ENCODE measurements at places on chromosomes 7 and 10.

GRCh38 chr10:79335470-79336235, 11.6 kb upstream of the PPIF start:
- no peak for DNase-seq

DNA sequence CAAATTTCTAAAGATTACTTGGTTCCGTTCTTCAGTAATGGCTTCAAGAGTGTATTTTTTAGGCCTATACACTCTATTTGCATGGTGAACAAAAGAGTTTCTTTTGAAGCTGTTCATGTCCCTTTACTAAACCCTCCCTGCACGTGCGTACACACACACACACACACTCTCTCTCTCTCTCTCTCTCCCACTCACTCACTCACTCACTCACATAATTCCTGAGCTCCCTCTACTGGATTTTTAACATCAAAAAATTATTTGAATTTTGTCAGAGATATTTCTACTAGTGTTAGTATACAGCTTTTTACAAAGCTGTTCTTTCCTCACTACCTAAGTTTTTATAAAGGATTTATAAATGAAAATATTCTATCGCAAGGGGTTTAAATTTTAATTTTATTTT, 85.9 kb downstream of the UBE3C start:
- DNase-seq, result no peak

- peak; percentile 40 for DNase-seq
These were observed at the start of gene CELF2 for GRCh38 chr10:11017570-11018431. TSS of gene CELF2 (plus strand) at chr10:11017872. CDS start at chr10:11018090, 218 bp downstream.

DNA sequence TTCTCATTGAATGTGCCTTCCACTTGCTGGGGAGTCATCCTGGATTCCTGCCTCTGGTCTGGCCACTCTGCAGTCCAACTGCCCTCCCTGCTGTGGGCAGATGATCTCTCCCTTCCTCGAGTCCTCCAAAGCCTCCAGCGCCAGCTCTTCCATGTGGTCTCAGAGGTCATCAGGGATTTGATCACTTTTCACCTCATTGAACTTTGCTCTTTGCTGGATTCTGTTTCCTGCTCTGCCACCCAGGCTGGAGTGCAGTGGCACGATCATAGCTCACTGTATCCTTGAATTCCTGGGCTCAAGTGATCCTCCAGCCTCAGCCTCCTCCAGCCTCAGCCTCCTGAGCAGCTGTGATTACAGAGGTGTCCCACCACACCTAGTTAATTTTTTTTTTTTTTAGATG, 22.1 kb upstream of the TBXAS1 start:
- no peak for DNase-seq

DNA sequence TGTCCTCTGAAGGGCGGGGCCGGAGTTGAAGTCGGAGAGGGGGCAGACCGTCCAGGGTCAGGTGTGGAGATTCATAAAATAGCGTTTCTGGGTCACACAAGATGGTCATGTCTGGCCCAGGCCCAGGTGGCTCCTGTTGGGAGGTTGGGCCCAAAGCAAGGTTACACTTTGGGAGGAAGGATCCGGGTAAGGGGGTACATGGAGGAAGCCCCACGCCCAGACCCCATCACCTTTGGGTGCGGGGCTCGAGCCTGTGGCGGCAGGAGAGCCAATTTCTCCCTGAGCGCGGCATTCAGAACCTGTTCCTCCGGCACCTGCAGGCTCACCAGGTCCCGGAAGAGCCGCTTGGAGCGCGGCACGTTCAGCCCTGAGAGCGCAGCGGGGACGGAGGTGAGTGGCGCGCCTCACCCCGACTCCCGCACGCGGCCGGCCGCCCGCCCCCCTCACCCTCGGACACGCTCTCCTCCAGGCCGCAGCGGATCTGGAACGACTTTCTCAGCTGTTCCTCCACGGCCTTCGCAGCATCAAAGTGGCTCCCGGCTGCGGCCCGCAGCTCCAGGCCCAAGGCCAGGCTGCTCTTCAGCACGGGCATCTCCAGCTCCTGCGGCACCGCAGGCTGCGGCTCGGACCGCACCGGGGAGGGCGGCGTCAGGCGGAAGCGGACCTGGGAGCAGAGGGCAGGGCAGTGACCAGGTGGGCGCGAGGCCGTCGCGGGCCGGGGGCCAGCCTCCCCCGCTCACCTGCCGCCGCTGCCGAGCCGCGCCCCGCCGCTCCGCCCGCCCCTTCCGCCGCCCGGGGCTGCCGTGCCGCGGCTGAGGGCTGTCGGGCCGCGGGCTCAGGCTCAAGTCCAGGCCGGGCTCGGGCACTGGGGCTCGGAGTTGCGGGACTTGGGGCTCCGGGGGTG, 644 bp downstream of the PPP1R35 start:
- DNase-seq, result no peak

- no peak for DNase-seq
These were observed 72.3 kb downstream of the CHCHD3 start for GRCh38 chr7:133009426-133010252.

DNA sequence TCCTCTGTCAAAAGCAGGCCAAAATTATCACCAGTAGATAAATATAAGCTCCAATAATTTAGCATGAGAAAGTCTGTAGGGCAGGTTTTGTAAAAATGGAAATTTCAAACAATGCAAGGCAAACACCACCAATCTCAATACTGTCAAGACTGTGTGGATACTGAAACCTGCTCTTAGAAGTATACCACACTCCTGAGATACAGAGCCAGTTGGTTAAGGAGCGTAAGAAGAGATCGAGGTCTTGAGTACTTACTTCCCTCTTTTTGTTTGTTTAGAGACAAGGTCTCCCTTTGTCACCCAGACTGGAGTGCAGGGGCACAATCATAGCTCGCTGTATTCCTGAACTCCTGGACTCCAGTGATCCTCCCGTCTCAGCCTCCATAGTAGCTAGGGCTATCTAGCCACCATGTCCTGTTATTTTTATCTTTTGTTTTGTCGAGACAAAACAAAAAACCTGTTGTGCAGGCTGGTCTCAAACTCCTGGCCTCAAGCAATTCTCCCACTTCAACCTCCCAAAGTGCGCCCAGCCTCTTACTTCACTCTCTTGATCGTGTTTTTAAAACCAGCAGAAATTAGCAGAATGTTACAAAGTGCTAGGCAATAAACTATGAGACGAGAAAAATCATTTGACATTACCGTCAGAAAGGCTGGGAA, 205.7 kb downstream of the PARD3 start:
- DNase-seq, result no peak

GRCh38 chr10:132816718-132817117, 30.8 kb upstream of the NKX6-2 start:
- no peak for DNase-seq

DNA sequence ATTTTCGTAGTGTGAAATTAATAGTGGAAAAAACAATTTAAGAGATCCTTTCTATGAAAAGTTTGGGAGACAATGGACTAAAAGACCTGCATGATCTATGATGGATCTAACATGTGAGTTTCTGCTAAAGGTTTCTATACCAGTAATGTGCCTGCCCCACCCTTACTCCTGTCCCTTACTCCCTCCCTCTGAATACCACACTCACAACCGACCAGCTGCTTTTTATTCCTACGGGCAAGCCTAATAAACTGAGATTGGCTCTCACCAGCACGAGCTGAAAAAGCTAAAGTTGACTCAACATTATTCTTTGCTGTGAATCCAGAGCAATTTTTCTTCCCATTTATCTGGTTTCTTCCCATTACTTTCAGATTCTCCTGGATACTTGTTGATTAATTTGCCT, 17.8 kb upstream of the REEP3 start:
- no peak for DNase-seq

DNA sequence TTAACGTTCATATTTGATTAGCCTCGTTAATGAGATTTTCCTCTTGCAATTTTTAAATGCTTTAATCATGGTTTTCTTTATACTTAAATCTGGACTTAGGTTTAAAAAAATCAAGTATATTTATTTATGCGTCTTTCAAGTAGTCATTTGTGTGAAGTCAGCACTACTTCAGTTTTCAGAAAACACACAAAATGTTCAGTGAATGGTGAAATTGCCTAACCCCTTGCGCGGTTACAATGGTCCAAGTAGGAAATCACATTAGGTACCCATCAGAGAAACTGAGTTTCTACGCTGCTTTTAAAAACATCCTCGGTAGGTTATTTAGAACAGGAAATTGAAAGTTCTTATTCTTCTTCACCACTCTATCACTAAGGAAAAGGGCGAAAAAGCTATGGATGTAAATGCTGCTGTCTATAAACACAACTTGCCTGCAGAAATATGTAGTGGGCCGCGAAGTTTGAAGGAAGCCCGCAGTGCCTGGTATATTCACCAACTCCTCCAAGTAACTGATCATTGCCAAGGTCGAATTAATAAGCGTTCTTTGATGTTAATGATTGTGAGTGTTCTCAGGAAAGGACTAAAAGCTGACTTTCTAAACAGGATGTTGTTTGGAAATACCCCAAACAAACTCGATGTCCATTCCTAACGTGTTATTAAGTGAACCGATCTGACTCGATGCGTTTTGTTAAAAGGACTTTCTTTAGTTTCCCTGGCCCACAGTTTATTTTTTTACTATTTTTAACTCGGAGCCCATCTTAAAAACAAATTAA, 1.0 kb downstream of the SYPL1 start:
- DNase-seq, result no peak

DNA sequence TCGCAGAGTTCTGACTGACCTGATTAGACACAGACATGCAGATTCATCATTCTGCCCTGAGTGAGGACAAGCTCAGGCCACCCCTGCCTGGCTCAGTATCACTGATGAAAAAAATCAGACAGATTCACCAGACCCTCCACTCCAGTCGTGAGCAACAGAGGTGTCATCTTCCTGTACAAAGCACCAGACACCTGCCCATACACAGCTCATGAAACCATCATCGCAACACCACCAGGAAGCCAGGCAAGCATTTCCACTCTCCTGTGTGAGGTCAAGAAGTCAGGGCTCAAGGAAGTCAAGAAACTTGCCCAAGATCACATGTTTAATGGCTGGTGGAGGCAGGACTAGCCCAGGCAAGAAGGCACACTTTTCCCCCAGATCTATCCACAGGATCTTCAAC, 163.0 kb downstream of the CALN1 start:
- no peak for DNase-seq

DNA sequence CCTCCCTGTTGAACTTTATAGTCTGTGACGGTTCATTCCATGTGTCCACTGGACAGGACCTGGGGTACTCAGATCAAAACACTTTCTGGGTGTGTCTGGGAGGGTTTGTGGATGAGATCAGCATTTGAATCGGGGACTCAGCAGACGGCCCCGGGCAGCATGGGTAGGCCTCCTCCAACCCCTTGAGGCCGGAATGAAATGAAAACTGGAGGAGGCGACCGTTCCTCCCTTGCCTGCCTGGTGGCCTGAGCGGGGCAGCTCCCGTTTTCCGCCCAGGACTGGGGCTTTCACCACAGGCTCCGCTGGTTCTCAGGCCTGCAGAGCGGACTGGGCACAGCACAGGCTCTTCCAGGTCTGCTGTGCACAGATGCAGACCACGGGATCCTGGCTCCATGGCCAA, 247.7 kb downstream of the MAD1L1 start:
- DNase-seq, result no peak

DNA sequence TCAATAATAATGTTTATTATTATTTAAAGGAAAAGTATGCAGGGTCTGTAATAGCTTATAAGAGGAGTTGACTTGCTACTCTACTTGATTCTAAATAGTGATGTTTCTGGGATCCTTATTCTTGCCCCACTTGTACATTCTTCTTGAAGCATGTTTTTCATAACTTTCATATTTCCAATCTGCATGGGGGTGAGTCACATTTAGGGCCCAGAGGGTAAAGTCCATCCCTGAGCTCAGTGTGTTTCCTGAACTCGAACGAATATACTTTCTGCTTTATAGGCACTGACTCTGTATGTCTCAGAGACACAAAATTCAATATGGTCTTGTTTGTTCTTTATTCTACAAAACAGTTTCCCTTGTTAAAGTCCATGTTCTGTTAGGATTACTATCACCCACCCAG, 61.0 kb upstream of the SMIM30 start:
- DNase-seq, result no peak

- no peak for DNase-seq
These were observed 176.4 kb downstream of the PPP1R3A start for GRCh38 chr7:113742377-113742776.

DNA sequence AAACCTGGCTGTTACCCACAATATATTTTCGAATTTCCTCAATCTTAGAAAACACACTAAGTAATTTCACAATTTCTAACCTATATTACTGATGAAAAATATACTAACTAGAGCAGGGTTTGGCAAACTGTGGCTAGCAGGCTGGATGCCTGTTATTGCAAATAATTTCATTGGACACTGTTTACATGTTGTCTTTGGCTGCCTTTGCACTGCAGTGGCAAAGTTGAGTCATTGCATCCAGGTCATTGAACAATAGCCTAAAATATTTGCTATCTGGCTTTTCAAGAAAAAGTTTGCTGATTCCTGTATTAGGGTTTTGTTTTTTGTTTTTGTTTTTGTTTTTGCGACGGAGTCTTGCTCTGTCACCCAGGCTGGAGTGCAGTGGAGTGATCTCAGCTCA, 47.2 kb downstream of the KIF11 start:
- no peak for DNase-seq

DNA sequence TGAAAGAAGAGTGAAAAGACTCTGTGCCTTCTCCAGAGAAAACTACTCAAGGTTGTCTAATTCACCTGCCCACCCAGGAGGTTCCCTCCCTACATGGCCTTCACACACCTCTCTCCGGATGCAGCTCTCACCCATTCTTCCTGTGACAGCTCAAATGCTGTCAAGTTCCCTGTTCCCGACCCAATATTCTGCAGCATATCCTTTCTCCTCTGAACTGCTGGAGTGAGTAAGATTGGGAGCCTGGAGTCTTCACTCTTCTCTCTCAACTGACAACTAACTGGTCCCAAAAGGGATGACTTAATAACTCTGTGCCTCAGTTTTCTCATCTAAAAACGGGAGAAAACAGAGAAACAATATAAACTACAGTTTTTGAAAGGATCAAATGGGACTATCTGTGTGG, 5.1 kb downstream of the TMEM26 start:
- DNase-seq, result no peak

GRCh38 chr10:133464582-133465031, 10.9 kb downstream of the SCART1 start:
- no peak for DNase-seq

DNA sequence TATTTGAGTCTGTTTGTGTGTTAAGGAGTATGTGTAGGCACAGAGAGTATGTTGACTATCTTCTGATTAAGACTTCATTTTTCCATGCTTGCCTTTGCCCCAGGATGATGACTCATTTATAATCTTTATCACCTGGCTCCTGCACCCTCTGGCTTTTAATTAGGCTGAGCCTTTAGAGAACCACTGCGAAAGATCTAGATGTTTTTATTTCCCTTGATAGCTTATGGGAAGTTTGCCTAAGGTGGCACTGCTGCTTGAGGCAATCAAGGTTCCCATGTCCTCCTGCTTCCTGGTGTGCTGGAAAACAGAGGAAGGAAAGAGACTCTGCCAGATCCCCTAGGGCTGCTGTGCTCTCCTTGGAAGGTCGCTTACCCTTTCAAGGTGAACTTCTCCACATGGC, 114.6 kb downstream of the ARL4A start:
- no peak for DNase-seq

DNA sequence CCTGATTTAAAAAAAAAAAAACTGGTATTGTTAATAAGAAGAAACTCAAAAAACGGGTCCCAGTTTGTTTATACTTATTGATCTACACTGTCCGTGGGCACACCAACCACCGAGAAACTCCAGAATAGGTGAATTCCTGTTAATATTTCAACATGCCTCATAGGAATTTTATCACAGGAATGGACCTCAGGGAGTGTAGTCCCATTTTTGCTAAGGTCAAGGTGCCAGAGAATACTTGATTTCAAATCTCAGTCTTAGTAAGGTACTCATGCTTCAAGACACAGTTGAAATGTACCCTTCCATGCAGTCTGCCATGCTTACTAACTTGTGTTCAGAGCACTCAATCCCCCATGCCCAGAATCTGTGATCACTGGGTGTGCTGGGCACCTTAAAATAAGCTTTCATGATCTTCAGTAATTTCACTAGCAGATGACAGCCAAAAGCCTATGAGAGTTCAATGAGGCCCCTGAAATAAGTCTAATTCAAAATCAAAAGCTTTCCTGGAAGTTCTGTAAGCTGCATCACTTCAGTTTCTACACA, 385.7 kb downstream of the TNS3 start:
- no peak for DNase-seq
